ENCODE measurements at places on chromosomes 7 and 10.

DNA sequence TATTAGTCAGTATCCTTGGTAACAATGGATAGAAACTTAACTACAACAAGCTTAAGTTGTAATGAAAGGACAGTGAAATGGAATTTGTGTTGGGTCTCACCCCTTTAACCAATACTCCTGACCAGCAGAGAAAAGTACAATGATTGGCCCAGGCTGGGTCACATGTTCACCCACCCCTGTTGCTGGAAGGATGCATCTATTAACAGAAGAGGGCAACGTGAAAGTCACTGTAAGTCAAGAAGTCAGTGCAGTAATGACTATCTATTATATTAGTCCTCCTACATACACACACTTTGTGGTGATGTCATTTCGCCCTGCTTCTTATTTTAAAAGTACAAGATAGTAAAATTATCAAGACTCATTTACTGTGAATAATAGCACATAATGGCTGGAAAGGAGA lies 16.2 kb downstream of the PNLIPRP2 start:
- no peak for DNase-seq

DNA sequence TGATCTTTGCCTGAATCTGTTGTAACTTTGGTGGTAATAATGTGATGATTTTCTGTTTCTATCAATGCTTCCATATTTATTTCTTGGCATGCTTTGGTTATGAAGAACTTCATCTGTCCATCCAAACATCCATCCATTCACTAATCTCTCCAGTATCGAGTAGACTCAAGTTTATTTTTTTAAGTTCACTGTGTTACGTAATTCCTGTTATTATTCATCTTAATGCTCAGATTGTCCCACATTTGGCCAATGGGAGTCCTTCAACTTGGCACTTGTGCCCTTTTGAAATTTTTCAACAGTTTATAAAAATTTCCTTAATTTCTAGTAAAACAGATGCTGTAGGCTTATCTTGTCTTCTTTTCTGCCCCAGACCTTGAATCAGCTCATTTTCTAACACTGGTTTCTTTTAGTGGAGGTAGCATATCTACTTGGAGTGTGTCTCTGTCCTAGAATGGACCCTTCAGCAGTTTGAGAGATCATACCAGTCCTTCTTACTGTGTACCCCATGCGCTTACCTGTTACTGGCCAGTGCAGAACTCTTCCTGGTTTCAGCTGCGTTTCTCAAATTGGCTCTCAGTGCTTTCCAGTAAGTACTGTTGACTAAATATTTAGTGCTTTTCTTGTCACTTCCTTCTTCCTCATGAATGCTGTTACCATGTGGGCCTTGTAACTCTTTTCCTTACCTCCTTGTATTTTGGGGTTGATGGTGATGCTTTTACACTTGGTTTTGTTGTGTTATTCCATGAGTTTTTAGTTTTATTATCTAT lies 100.8 kb downstream of the MLLT10 start:
- DNase-seq = no peak

DNA sequence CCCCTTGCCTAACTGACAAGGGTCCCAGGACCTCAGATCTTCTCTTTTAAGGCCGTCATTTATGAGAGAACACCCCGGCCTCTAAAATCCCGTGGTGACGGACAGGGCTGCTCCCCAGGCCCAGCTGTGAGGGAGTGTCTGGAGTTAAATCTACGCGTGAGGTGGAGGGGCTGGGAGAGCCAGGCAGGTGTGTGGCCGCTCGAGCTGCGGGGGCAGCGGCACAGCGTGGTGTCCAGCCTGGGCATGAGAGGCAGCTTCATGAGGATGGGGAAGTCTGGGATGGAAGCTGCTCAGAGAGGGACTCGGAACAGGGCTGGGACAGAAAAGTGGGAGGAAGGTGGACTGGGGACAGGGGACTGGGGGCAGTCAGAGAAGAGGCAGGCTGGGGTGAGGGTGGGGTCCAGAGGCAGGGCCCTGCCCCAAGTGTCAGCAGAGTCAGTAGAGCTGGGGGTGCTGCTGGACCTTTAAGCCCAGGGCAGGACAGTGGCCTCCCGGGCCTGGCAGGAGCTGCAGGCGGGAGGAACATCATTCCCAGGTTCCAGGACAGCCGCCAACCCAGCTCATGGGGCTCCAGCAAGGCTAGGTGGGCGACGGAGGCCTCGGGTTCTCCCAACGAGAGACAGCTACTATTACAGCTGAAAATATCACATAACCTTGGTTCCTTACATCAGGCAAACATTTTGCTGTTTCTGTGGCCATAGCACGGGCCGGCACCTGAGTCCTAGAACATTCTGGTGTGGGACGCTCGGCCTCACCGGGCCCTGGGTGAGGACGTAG lies 55.2 kb downstream of the JAKMIP3 start:
- DNase-seq = no peak

GRCh38 chr7:157884461-157885062 lies 547.8 kb downstream of the DNAJB6 start:
- no peak for DNase-seq
